K562 (cell line): ENCODE measurements at places on chromosomes 7 and 10. TPM values are rescaled to one million over a fixed set of nuclear protein-coding genes. Genes with fewer than 3 reads are reported as not detected.

DNA sequence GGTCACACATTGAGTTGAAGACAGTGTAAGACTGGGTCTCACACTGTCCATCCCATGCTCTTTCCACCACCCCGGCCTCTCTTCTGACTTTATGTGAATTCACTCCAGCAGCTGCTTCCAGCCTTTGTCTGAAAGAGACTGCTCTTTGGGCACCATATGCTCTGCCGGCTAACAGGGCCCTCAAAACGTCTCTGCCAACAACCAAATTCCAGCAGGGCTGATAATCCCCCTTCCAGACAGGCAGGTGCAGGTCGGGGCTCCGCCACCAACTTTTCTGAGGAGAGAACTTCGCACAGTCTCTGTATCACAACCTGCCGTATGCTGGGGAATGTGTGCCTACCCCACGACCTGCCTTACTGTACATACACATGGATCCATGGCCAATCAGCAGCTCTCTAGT lies 64.3 kb downstream of the PLXNA4 start:
- H3K27ac ChIP-seq = no peak overlapping the region
- H3K4me3 ChIP-seq = no peak overlapping the region
- no peak for DNase-seq
- no peaks in the 10 kb centered on the region for H3K36me3 ChIP-seq

GRCh38 chr10:35300063-35300699 lies 36.1 kb upstream of the CCNY start:
- H3K27me3 ChIP-seq = peaks cover 4% of the 10 kb centered on the region; the same call in 2 of the 3 replicates
- H3K4me1 ChIP-seq = no peaks in the 10 kb centered on the region
- no peak overlapping the region for H3K27ac ChIP-seq
- no peak overlapping the region for H3K4me3 ChIP-seq
- no peaks in the 10 kb centered on the region for H3K36me3 ChIP-seq

Gene WNT2
- total RNA-seq = not detected in 2 replicates

DNA sequence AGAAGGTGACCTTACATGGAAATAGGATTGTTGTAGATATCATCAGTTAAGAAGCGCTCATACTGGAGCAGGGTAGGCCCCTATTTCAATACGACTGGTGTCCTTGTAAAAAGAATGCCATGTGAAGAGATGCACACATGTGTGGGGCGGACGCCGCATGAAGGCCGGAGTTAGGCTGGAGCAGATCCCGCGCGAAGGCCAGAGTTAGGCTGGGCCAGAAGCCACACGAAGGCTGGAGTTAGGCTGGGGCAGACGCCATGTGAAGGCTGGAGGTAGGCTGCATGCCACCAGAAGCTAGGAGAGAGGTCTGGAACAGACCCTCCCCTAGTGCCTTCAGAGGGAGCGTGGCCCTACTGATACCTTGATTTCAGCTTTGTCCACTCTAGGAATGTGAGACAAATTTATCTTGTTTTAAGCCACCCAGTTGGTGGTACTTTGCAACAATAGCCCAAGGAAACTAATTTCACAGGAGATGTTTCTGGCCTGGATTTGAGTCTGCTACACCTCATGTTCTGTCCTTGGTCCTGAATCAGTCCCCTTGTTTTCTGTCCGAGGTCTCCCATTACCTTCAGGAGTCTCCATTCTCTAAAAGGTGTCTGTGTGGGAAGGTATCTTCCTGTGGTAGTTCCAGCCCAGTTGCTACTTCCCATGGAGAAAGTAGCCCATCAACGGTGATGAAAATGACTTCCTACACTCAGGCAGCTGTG lies 585.8 kb downstream of the LRMDA start:
- H3K27ac ChIP-seq = no peak overlapping the region
- no peaks in the 10 kb centered on the region for H3K27me3 ChIP-seq
- DNase-seq = no peak
- no peaks in the 10 kb centered on the region for H3K36me3 ChIP-seq
- H3K4me3 ChIP-seq = no peak overlapping the region

- H3K27ac ChIP-seq = no peak overlapping the region
- no peak overlapping the region for H3K4me3 ChIP-seq
- no peaks in the 10 kb centered on the region for H3K27me3 ChIP-seq
Measured at GRCh38 chr7:114422507-114423501, 8.2 kb downstream of the FOXP2 start.

Gene PLXNA4
- 0.04 and 0.09 TPM in 2 replicates for total RNA-seq

DNA sequence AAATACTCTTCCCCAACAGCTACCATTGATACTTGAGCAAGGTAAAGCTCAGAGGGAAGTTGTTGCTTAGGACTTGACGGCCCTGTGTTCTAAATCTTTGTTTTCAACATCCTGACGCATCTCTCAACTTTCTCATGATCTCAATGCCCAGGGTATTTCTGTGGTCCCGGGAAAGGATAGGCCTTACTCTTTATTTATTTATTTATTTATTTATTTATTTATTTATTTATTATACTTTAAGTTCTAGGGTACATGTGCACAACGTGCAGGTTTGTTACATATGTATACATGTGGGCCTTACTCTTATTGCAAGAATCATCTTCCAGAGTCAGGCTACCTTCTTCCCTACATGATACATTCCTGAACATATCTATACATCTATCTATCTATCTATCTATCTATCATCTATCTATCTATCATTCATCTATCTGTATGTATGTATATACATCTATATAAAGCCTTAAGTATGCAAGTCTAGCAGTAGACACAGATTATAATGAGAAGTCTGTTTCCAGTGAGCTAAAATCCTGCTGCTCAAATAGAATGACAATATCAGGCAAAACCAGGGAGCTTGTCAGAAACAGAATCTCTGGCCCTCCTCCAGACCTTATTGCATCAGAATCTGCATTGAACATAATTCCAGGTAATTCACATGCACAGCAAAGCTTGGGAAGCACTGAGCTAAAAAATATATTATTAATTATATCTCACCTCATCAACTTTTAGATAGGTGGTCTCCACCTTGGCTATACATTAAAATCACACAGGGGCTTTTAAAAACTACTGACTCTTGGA lies 12.2 kb upstream of the CPA5 start:
- H3K4me3 ChIP-seq = no peak overlapping the region
- no peak overlapping the region for H3K27ac ChIP-seq
- H3K27me3 ChIP-seq = peaks cover 41% of the 10 kb centered on the region
- no peaks in the 10 kb centered on the region for H3K36me3 ChIP-seq
- no peak for DNase-seq

Gene HIPK2
- 17.5 and 19.8 TPM in 2 replicates for total RNA-seq

Gene EN2
- total RNA-seq = 0.04 TPM in 1 of 2 replicates, not detected in the other

Gene CCDC146
- 0.18 and 0.92 TPM in 2 replicates for total RNA-seq

- no peaks in the 10 kb centered on the region for H3K36me3 ChIP-seq
- H3K27ac ChIP-seq = no peak overlapping the region
- H3K4me1 ChIP-seq = no peaks in the 10 kb centered on the region
- H3K4me3 ChIP-seq = no peak overlapping the region
- DNase-seq = no peak
Measured at GRCh38 chr10:120806081-120806480, 45.1 kb upstream of the WDR11 start.

- no peak overlapping the region for H3K4me3 ChIP-seq
- DNase-seq = no peak
- no peak overlapping the region for H3K27ac ChIP-seq
- peaks cover 6% of the 10 kb centered on the region; the same call in 1 of the 2 replicates for H3K4me1 ChIP-seq
Measured at GRCh38 chr10:15793664-15794063, 66.6 kb downstream of the MINDY3 start.

DNA sequence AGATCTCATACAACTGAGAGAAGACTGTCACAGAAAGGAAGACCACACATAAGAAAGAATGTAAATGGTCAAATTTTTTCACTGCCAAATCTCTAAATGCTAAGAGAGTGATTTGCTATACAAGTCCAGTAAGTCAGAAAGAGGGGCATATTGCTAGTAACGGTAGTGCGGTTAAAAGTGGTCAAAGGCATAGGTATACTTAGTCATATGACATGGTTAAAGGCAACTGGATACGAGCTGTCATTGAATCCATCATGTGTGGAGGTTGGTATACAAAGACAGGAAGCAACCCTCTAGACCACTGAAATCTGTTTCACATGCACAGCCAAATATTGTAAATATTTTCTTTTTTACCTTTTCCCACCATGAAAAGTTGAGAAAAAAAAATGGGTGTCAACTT lies 4.8 kb downstream of the INHBA start:
- H3K4me1 ChIP-seq = no peaks in the 10 kb centered on the region
- H3K27me3 ChIP-seq = no peaks in the 10 kb centered on the region
- no peak overlapping the region for H3K4me3 ChIP-seq
- H3K27ac ChIP-seq = no peak overlapping the region

- DNase-seq = no peak
- H3K36me3 ChIP-seq = no peaks in the 10 kb centered on the region
- H3K27me3 ChIP-seq = no peaks in the 10 kb centered on the region
- no peaks in the 10 kb centered on the region for H3K4me1 ChIP-seq
- H3K27ac ChIP-seq = no peak overlapping the region
Measured at GRCh38 chr10:219731-220472, 84.6 kb downstream of the ZMYND11 start.

- H3K27ac ChIP-seq = no peak overlapping the region
- peaks cover 73% of the 10 kb centered on the region for H3K36me3 ChIP-seq
- H3K27me3 ChIP-seq = no peaks in the 10 kb centered on the region
- no peak for DNase-seq
Measured at GRCh38 chr10:63205421-63205820, 72.3 kb downstream of the NRBF2 start.

Gene MSMB
- not detected in 2 replicates for total RNA-seq

DNA sequence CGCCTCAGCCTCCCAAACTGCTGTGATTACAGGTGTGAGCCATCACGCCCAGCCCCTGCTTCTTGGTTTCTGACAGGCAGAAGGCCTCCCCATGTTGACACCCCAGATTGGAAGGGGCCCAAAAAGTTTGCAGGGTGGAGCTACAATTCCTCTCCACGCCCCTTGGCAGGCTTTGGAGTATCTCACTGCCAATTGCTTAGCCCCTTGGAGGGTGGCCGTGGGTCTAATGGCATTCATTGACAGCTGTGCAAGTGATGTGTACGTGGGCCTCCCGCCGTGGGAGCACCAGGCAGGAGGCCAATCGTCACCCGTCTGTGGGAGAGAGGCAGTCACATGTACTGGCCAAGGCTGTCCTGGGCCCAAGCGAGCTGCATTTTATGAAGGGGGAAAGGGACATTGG lies 73.7 kb upstream of the PPIF start:
- H3K36me3 ChIP-seq = peaks cover 11% of the 10 kb centered on the region; the same call in 1 of the 3 replicates
- DNase-seq = no peak
- H3K27me3 ChIP-seq = no peaks in the 10 kb centered on the region
- peaks cover 27% of the 10 kb centered on the region for H3K4me1 ChIP-seq
- no peak overlapping the region for H3K4me3 ChIP-seq
- no peak overlapping the region for H3K27ac ChIP-seq

Gene UBE2D4
- total RNA-seq = 10.2 and 11.7 TPM in 2 replicates
